ENCODE measurements at places on chromosomes 2 and 18.

DNA sequence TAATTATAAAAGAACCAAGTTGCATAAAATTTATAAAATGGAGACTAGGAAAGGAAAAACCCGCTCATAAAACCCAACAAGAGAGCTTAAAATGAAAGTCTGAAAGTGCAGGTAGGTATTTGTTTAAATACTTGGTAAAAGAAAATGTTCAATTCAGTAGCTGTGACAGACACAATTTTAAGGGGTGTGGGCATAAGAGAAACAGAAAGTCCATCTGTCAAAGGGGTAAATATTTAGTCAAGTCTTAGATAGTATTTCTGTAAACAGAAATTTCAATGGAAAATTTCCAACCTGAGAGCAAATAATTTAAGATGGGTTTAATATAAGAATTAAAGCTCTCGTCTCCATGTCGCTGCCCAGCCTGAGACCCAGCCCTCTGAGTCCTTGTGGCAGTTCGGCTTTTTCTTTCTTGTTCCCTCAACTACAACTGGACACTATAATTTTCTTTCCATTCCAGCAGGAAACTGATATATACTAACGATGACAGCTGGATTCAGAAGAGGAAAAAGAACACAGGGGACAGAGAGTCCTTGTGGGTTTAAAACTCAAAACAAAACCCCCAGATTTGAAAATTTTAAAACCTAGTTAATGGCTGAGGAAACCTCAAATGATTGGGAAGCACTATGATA is 88.0 kb upstream of the ZFP36L2 start:
- no peak for DNase-seq

GRCh38 chr2:161576421-161576820 is 47.8 kb upstream of the SLC4A10 start:
- no peak for DNase-seq

DNA sequence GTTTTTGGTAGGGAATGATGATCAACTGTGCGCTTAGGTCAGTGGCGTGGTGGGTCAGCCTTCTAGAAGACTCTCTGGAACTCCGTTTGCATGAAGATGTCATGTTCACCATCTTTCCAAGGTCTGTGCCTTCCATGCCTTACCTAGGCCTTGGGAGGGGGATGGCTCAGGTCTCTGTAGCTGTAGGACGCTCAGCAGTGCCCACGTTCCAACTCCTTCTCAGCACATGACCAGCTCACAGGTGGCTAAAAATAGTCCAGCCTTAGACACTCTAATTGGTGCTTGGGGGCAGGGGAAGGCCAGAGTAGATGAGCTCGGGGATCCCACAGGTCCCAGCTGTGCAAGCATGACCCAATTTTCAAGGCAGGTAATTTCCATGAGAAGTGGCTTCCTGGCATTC is 42.3 kb upstream of the TEX51 start:
- no peak for DNase-seq

- peak; percentile 73 for DNase-seq
Observed at GRCh38 chr2:207311316-207312005, 145.7 kb upstream of the KLF7 start.

GRCh38 chr2:196399722-196400691 is 228.6 kb upstream of the STK17B start:
- peak; percentile 73 for DNase-seq

DNA sequence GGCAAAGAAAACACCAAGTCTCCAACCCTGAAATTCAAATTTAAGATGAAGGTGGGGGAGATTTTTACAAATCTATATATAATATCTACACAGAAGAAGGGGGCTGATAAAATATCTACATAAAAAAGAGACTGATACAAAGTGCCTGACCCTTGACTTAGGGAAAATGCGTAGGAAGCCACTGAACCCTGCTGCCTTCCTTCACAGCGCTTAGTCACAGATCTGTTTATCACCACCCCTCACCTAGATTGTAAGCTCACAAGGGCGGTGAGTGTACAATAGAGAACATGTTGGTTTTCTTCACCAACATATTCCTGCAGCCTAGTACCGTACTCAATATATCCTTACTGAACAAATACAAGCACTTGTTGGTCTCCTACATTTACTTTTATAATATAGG is 54.3 kb downstream of the NOL10 start:
- no peak for DNase-seq
